ENCODE measurements at places on chromosomes 1 and 21.

DNA sequence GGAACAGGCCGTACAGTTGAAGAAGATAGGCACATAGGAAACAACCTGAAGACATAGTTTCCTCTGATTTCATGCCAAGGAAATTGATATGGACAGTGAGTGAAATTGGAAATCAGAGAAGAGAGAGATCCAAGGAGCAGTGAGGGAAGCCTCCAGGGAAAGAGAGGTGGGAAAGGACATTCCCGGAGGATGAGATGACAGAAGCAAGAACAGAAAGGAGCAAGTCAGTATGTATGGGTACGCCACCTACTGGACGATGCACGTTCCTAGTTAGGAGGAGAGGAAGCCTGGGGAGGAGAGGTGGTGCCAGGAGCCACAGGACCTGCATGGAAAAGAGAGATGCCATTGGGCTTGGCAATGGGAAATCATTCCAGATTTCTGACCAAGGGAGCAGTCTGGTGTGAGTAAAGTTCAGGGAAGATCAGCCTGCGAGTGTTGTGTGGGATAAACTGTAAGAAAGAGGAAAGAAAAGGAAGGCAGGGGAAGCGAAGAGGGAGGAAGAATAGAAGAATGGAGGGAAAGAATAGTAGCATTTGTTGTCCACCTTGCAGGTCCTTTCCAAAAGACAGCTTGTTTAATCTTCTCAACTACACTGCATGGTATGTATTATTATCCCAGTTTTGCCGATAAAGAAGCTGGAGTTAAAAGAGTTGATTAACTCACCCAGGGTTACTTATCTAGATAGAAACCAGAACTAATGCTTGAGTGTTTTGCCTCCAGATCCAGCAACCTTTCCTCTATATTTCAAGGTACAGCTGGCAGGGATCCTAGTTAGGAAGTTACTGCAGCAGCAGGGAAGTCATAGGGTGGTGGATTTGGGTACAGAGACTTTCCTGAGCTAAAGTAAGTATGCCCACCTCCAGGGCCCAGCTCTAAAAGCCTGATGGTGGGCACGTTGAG lies 27.4 kb downstream of the C1orf116 start:
- DNase-seq: peak; percentile 33

DNA sequence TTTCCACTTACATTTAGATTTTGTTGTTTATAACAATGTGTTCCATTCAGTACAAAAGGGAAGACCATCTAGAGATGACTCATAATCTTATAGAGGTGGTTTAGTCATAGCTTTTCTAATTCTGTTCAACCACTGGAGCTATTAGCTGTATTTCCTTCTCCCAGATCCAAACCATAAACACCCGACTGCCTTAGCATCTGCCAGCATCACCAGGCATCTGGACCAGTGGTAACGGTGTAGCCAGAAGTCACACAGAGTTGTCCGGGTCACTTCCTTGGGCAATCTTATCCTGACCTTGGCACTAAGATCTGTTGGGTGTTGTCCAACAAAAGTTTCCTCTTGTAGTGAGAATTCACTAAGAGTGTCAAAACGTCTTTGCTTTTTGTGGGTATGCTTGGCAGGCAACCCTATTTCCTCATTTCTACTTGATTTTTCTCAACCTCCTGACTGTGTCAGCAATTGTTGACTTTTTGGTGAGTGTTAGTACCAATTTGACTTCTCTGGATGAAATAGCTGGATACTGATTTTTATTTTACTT lies 372.1 kb upstream of the B3GALT2 start:
- peak; percentile 92 for DNase-seq

- no peak for DNase-seq
Observed at GRCh38 chr1:96995351-96995750, 273.8 kb downstream of the PTBP2 start.

- no peak for DNase-seq
Observed at GRCh38 chr1:93591676-93592550, 89.7 kb downstream of the BCAR3 start.

GRCh38 chr1:35708441-35708921 lies 10.2 kb downstream of the C1orf216 start:
- no peak for DNase-seq

DNA sequence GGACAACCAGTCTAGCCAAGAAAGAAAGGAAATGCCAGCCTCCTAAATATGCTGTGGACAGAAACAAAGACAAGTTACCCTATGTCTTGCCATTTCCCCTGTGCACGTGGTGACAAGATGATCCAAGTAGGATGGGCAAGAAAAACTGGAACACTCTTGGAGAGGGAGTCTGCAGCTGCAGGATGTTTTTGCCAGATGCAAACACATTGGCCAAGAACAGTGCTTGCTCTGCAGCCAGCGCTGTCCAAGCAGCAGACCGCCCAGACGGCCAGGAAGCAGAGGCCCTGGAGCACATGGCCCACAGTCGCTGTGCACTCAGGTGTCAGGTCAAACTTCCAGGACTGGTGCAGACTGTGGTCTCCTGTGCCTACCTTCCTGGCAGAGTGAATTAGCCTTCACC lies 189.3 kb downstream of the SLC35F3 start:
- no peak for DNase-seq

- DNase-seq: no peak
Observed at GRCh38 chr1:115810609-115811008, 30.3 kb downstream of the NHLH2 start.

DNA sequence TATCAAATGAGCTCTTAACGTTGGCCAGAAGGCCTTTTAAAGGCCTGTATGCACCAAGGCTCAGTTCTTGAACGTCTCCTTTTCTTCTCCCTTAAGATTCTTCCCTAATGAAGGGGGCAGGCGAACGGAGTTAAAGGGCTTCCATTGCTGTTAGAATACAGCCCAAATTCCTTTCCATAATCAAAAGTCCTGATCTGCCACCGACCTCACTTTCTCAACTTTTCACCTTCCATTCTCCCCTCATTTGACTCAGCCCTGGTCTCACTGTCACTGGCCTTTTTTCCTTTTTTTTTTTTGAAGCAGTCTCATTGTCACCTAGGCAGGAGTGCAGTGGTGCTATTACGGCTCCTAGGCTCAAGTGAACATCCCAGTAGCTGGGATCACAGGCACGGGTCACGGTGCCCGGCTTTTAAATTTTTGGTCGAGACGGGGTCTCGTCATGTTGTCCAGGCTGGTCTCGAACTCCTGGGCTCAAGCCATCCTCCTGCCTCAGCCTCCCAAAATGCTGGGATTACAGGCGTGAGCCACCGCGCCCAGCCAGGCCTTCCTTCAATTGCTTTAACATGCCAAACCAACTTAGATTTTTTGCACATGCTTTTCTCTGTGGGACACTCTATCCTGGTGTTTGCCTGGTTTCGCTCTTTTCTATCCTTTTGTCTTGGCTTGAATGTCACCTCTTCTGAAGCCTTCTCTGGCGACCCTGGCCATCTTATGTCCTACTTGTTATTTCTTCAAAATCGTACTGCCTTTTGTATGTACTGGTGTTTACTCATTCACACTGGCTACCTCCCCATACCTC lies 612 bp upstream of the CMPK1 start:
- DNase-seq: peak; percentile 6

- no peak for DNase-seq
Observed at GRCh38 chr1:8430476-8430875, 112.6 kb downstream of the SLC45A1 start.

GRCh38 chr1:186672131-186672530 lies 8.1 kb downstream of the PTGS2 start:
- no peak for DNase-seq

- DNase-seq: no peak
Observed at GRCh38 chr1:56811331-56811730, 7.9 kb downstream of the FYB2 start.

GRCh38 chr21:43207043-43207315 lies 38.2 kb downstream of the CRYAA start:
- no peak for DNase-seq

DNA sequence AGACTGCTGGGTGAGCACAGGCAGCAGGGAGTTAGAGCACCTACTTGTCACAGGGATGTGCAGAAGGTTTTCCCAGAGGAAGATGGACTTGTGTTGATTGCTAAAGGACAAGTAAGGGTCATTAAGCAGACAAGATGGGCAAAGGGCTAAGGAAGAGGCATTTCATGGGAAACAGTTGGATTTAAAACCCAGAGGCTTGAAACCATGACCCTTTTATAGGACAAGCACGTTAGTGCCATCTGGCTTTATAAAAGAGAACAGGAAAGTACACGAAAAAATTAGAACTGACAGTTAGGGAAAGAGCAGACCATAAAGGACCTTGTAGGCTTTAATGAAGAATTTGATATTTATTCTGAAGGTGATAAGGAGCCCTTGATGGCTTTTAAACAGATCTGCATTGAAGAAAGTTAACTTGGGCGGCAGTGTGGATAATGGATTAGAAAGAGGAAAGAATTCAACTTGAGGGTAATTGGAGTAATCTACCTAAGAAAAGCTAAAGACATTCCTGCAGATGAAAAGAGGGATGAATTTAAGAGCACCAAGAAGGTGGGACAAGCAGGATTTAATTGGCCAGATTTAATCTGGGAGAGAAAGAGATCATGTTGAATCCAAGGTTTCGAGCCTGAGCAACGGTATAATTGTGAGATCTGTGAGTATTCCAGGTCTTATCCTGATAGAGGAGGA lies 68.6 kb downstream of the ZC3H11B start:
- no peak for DNase-seq

DNA sequence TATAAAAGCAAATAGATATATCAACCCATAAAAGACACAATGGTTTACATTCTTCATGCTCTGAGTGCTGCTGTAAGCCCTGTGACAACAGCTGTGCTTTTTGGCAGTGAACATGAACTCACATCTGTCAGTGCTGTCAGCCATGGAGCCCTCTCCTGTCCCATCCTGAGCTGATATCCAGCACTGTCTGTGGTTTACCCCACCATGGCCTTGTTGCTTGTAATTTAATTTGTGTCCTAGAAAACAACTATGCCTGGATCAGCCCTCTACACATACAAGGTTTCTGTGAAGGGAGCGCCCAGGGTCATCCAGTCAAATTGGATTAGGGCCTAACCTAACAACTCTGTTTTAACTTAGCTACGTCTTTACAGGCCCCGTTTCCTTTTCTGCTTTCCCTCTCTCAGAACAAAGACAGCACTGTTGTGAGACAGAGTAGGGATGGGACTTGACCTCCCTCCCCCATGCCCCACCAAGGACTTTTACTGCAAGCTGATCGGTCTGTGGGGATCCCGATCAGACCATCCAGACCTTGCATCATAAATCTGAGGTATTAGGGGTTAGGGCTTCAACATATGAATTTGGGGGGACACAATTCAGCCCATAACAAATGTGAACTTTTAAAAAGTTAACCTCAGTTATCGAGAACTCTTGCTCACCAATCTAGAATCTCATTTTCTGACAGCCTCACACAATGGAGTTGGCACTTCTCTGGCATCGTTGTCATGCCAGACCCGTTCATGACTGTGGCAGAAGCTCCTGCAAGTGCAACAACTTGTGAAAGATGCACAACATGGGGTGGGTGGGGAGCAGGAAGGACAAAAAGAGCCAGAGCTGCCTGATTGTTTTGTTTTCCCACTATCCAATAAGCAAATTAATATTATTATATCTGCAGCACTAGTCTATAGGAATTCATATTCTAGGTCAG lies 16.4 kb upstream of the SLC44A3 start:
- DNase-seq: no peak

- no peak for DNase-seq
Observed at GRCh38 chr1:182927693-182928433, 25.1 kb downstream of the SHCBP1L start.

DNA sequence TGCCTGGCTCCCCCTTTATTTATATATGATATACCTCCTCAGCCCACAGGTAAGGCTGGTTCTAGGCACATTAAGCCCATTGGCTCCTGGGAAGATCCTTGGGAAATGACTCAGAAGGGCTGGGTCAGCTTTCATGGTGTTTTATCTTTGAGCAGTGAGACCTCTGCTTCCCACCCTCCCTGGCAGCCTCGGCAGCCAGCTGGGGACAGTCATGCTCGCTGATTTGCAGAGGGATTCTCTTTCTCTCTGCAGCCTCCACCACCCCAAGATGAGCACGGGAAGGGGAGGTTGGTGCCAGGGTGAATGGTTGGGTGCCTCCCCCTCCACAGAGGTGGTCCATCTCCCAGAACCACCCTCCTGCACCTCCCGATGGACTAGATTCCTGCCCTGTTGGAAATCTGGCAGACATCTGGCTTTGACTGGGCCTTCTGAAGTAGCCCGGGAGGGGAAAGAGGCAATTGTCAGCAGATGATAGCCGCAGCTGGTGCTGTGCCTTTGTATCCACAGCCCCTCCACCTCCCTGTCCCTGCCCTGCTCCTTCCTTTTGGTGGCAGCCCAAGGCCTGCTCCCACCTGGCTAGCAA lies 24.6 kb downstream of the IER5 start:
- no peak for DNase-seq

DNA sequence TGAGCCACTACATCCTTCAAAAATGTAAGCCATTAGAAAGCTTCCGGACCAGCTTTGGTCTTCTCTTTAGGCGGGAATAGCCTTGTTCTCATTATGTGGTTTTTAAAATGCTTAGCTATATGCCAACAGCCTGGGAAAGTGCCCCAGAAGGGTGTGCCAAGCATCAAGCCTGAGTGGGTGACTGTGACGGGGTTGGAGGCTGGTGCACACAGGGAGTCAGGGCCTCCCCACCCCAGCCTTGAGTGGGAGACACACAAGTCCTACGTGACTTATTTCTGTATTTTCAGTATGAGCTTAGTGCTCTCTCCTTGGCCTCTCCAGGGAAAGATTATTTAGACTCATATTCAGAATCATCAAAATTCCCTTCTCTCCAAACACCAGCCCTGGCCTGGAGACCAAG lies 9.8 kb downstream of the UBASH3A start:
- DNase-seq: no peak

GRCh38 chr1:87826681-87827251 lies 498.1 kb downstream of the LMO4 start:
- DNase-seq: peak; percentile 32

GRCh38 chr1:51867479-51868232 lies 10.9 kb downstream of the NRDC start:
- no peak for DNase-seq

DNA sequence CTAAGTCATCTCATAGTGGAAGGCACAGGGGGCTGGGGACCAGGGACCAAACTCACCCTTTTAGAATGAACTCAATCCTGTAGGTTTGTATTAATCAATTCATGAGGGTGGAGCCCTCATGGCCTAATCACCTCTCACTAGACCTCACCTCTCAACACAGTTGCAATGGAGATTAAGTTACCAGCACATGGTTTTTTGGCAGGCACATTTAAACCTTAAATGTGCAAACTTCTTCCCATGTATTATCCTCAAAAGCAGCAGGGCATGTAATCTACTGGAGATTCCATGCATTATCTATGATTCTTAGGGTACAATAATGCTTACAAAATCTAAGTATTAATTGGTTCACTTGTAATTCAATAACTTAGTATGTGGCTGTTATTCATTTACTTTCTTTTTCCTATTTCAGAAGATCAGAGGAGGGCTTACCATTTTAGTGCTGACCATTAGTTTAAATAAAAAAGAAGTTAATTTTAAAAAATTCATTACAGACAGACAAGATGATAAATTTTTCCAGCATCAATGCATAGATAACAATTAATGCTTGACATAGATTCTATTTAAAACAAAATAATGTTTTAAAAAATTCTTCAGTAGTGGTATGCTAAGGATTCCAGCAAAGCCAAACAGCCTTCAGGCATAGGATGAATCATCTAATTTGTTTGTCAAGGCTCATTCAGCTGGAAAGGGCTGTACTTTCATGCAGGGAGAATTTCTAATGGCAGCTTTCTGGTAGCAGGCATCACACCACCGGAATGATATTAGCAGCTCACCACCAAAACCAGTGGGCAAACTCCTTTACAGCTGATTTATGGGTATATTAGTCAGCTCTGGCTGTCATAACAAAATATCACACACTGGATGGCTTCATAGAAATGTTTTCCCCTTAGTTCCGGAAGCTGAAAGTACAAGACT lies 124.6 kb upstream of the ZNF648 start:
- no peak for DNase-seq

GRCh38 chr21:24369278-24369677 lies 1238.0 kb downstream of the MRPL39 start:
- no peak for DNase-seq

Data from endothelial cell of umbilical vein (primary cell).